Uterus (tissue), 4 donors: ENCODE measurements at places on chromosomes 13 and 19. TPM values are rescaled to one million over a fixed set of nuclear protein-coding genes. Genes with fewer than 3 reads are reported as not detected.

GRCh38 chr13:39148513-39148961 is 110.3 kb downstream of the NHLRC3 start:
- DNase-seq = no peak

DNA sequence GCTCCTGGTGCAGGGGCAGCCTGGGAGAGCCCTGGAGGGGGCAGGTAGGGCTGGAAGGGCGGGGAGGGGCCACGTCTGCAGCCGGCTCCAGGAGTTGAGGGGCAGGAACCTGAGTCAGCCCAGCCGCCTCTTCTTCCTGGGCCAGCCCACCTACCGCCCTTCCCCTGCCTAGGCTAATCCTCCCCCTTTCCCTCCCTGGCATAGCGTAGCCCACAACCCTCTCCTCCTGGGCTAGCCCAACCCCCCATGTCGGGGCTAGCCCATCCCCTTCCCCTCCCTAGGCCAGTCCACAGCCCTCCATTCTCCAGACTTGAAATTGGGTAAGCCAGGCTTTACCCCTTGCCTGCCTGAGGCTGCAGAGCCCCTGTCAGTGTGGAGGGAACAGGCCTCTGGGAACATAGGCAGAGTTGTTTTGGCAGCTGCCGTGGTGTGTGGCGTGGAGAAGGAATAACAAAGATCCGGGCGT is 20.6 kb upstream of the WDR18 start:
- DNase-seq = no peak

- DNase-seq = peak; percentile 55
These were observed 16.4 kb downstream of the ZNF574 start for GRCh38 chr19:42092350-42092749.

- no peak for DNase-seq
These were observed 1379.8 kb upstream of the MIR17HG start for GRCh38 chr13:89967701-89968100.

STAP2 gene
- 5.6 TPM for total RNA-seq

DNA sequence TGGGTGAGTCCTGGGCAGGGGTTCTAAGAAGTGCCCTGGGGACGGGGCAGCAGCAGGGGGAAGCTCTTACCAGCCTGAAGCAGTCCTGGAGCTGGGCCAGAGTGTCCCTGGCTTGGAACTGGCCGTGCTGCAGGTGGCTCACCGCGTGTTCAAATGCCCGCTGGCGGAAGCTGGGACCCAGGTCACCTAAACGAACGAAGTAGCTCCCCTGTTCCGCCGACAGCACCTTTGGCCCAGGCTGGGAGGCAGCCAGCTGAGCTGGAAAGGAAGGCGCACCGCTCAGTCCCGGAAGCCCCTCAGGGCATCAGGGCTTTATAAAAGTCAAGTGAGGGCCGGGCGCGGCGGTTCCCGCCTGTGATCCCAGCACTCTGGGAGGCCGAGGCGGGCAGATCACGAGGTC is 9.6 kb downstream of the PLIN4 start:
- no peak for DNase-seq

DNA sequence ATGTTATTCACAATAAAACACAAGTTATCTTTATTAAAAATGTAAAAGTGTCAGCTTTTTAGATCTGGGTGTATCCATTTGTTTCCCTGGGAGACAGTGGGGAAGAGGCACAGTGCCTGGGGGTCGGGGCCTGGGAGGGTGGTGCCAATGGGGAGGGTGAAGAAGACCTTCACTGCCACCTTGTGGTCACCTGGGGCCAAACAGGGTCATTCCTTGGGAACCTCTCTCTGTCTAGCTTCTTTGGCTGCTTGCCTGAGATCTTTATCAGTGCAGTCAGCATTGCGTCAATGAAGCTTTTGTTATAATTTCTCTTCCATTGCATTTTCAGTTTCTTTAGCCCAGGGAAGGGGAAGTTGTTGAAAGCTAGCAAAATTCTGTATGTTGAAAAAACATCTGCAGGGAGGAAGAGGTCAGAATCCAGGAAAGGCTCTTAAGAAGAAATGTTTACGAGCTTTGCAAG is 39.1 kb downstream of the PCDH8 start:
- no peak for DNase-seq
